ENCODE measurements at places on chromosomes 13 and 19.

GRCh38 chr13:106047859-106048258 is 487.6 kb downstream of the EFNB2 start:
- DNase-seq = no peak

DNA sequence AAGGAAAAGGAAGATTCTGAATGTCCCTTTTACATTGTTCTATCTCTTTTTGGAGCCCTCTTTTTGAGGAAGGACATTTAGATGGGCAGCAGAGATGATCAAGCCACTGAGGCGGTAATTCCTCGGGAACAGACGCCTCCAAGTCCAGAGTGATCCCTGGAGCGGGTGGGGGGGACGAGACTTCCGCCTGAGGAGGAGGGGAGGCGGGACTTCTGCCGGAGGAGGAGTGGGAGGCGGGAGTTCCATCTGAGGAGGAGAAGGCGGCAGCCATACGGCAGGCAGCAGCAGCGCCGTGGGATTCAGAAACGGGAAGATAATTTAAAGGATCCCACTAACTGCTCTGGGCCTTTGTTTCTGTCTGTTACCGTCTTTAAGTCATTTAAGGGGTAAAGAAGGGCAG is 37.6 kb upstream of the CD177 start:
- DNase-seq = no peak

GRCh38 chr19:4360081-4360569 is 16.8 kb downstream of the MPND start:
- DNase-seq = no peak

DNA sequence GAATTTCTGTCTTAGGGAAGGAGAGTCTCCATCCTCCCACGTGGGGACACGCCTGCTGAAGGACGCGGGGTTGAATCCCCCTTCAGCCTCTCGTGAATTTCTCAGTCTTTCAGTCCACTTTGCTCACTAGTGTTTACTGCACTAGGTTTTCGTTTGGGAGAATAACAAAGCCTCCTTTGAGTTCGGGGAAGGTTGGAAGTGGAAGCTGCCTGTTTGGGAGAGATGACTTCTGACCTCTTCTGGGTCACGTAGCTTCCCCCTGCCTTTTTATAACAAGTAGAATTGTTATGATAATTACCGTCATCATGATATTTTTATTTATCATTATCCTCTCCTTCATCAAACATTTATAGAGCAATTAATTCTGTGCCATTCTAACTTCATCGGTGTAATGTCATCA is 60.7 kb downstream of the ATP11A start:
- DNase-seq = no peak

GRCh38 chr13:46721054-46721453 is 75.9 kb downstream of the ESD start:
- peak; percentile 37 for DNase-seq

DNA sequence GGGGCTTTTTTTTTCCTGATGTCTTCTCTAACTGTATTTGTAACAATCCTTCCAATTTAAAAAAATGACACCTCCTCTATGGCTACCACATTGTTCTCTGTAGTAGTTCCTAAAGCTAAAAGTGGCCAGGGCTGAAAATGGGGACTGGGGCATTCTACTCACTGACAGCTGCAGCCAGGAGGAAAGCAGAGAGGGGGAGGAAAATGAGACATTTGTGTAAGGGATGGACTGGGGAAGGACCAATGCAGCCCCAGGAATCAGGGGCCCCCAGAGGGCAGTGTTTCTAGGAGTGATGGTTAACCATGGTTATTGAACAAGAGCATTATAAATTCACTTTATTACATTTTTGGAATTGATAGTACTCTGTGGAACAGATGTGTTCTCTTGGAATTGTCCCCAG is 34.3 kb upstream of the C1QTNF9 start:
- DNase-seq = no peak

DNA sequence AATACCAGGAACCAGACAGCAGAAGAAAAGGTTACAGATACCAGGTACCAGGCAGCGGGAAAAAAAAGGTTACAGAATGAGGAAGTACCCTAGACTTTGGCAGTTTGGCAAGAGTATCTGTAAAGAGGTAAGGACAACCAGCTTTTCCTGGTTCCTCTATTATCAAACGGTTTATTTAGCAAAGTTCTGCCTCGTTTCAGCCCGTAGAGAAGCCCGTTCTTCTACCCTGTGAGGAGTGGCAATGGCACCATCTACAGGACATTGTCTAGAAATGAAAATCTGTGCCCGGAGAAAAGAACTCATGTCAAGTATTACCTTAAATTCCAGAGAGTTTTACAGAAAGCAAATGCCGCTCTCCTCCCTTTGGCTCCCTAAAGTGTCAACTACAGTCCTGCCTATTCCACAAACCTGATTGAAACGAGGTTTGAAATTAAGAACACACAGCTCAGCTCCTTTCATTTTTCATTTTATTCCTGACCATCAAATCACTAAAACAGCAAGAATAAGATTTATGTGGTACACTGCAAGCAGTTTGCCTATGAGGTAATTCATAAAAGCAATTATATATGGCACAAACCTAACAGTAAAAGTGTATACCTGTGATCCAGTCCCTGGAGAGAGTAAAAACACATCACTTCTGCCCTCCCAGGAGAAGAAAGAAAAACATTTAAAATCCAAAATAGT is 226.3 kb downstream of the SLC7A1 start:
- no peak for DNase-seq

- DNase-seq = no peak
Observed at GRCh38 chr19:40580619-40581018, 3.9 kb downstream of the SHKBP1 start.

GRCh38 chr13:99370481-99371275 is 63.5 kb upstream of the GPR183 start:
- no peak for DNase-seq

DNA sequence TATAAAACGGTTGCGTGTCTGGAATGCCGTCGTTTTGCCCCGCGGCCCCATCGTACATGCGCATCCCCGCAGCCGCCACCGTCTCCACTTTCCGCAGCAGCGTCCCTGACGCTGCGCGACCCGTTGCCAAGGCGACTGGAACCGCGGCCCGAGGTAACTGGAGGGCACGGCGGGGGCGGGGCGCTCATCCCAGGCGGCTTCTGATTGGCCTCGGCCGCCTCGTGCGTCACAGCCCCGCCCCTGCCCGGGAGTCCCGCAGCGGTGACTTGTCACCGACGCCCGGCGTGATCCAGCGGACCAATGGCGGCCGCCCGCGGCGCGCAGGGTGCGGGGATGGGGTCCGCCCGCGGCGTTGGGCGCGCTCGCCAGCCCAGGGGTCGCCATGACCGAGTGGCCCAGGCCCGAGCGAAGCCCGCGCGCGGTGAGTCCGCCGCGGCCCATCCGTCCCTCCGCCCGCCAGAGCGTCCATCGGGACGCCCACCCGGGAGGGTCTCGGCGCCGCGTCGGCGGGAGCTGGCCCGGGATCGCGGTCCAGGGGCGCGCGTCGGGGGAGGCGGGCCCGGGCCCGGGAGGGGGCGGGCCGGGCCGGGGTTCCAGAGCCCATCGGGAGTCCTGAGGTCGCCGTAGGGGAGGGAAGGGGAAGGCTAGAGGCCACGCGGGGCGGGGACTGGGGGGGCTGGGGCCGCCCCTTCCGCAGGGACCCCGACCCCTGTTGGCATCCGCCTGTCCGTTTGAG is at the start of gene ZSCAN1:
ZSCAN1 (plus strand) TSS at position 285 of the 736 bp plus-strand sequence. CDS start 3,812 bp downstream, outside the sequence.
- DNase-seq = peak; percentile 95

DNA sequence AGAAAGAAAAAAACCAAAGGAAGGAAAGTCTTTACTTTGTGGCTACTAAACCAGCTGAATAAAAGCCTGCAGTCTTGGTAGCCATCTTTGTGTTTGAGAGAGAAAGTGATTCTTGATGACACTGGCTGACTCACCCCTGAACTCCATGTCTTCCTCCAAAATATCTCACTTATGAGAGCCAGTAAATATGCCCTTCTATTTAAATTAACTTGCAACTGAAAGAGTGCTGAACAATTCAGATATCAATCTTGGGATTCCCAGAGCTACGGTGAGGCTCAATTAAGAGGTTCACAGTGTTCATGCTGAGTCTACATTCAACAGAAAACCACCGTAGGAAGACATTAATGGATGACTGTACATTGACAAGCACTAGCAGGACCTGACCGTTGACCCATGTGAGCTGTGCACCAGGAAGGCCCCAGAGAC is 57.9 kb downstream of the KCTD12 start:
- DNase-seq = no peak

GRCh38 chr19:33471111-33471996 is 50.2 kb downstream of the PEPD start:
- no peak for DNase-seq

DNA sequence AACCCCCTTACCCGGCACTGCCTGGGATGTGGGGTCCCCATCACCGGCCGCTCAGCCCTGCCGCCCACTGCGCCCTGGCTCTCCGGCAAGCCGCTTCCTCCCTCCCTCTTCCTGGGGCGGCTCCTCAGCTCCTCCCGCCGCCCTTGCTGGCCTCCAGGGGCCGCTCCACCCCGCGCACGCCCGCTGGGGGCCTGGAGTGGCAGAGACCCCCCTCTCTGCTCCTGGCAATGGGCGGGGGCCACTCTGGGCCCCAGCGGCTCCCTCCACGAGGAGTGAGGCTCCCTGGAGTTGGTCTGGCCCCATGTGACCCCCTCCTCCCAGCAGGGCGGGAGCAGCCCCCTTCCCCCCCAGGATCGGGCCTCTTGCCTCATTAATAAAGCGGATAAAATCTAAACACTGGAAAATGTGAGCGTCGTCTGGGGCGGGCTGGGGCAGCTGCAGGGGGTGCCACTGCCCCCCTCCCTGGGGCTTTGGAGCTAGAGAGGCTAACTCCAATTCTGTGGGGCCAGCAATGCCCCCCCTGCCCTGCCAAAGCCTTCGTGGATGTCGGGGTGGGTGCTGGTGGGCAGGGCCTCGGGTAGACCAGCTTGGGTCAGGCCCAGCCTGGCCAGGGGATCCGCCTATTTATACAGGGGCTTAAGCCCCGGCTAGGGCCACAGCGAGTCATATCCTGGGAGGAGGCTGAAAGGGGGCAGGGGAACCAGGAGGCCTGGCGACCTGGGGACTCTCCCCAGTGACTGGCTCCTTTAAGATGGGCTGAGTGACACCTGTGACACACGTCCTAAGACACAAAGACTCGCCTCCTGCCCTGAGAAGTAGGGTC is at the start of gene PTGER1:
PTGER1 (minus strand) TSS at position 104 of the 823 bp plus-strand sequence. CDS start 1,034 bp downstream, outside the sequence.
- DNase-seq = no peak

GRCh38 chr13:79522583-79522982 is 41.6 kb downstream of the NDFIP2 start:
- no peak for DNase-seq

GRCh38 chr13:22735011-22735995 is 445.5 kb upstream of the SGCG start:
- no peak for DNase-seq

- no peak for DNase-seq
Observed at GRCh38 chr13:106095919-106096318, 439.5 kb downstream of the EFNB2 start.

DNA sequence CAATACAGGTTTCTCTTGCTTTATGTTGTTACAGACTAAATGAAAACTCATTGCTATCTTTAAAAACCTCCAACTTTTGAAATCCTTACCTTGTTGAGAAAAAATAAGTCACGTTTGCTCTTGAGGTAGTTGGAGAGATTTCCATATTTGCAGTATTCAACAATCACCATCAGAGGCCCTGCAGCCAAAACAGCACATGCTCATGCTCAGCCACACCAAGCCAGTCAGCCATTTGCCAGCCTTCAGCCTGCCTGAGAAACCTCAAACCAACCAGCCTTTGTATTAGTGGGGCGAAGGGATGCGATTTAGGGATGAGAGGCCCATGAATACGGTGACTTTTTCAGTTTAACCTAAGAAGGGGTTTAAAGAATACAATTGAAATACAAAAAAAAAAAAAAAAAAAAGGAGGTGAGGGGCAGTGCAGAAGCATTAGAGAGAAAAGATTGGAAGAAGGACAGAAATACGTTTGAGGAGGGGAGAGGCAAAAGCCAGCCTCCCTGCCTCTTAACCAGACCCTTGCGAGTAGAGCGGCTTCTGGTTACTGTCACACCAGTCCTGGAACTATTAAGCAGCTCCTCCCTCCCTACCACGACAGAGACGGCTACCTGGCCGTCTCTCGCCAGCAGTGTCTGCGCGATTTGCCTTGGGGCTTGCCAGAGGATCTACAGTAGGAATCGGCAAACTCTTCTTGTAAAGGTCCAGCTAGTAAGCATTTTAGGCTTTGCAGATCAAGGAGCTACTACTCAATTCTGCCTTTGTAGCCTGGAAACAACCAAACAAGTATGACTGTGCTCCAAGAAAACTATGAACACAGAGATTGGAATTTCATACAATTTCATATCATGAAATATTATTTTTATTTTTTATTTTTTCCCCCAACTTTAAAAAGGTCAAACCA is 167.3 kb downstream of the FLT1 start:
- DNase-seq = no peak

- no peak for DNase-seq
Observed at GRCh38 chr19:46678110-46678732, 17.2 kb upstream of the DACT3 start.

DNA sequence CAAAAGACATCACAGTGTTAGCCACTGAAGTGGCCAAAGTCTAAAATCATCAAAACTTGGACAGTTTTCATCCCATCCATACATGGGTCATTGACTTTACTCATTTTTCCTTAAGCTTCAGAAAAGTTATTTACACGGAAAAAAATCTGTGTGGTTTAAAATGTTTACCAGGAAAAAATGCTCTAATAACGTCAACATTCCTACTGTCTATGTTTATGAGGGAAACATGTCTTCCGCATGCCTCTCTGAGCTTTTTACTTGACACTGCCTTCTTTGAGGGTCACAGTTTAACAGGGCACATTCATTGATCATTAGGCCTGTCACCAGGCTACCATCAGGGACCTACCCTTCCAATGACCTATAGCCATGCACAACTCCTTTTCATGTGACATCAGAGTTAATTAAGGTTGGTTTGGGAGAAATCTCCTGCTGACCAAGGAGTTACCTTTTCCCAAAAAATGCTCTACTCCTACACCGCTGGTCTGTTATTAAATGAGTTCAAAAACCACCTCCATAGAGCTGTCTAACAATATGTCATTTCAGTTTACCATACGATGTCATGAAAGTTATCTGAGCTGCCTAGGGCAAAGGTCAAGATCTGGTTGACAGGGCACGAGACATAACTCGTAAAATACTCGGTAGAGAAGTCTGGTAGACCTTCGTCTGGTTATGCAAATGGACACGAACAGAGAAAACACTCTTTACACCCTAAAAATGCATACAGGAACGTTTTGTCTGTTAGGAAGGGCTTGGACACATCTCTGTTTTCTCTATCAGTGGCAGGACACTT is 17.8 kb downstream of the FLT1 start:
- no peak for DNase-seq

Measured in heart left ventricle (tissue), 16 donors.